ENCODE measurements at places on chromosomes 2 and 18.

DNA sequence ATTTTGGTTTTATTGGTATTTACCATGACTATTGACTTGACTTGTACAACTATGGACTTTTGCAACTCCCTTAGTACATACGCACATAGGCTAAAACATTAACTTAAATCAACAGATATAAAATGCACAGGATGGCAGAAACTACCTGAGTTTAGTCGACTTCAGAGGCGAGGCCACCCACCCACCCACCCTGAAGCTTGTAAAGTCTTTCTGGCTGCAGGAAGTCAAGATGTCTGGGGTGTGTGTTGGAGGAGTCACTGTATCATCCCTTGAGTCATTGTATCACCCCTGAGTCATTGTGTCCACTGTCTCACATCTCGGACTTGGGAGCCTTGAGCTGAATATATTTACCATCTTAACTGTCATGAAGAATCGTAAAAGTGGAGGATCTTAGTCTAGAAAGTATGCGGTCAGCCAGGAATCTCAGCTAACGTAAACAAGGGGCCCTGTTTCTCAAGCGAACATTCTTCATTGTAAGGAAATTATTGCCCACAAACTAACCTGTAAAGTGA, 140.0 kb upstream of the ST6GAL2 start:
- peak; percentile 92 for DNase-seq

DNA sequence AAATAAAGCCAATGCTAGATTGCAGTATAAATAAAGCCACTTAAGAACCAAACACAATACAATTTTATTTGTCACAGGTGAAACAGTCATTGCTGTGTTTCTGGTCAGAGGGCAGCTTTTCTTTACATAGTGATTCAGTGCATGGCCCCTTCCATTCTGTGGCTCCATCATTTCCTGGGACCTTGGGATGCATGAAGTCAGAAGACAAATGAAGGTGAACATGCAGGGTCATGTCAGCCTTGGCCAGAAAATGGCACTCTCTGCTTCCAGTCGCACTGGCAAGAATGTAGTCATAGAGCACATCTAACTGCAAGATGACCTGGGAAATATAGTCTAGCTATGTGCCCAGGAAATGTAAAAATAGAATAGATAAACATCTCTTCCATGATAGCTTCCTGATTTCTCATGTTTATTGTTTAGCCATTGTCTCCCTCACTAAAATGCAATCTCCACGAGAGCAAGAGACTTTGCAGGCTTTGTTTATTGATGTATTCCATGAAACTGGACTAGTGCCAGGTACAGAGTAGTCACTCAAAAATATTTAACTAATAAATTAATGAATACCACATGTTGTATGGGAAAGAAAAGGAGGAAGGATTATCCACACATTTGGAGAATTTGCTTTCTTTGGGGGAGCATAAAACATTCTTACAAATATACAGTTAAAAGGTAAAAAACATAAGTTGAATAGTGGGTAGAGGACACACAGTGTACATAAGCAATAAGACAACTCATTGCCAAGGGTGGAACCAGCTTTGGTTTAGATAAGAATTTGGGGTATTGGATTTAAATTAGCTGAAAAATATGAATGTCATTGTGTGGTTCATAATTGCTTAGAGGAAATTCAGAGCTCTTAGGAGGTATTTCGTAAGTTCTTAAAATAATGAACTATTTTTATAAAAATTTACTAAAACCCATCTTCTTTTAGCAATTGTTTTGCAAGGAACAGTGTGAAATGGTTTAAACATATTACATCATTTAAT, 343.8 kb downstream of the PID1 start:
- peak; percentile 83 for DNase-seq

DNA sequence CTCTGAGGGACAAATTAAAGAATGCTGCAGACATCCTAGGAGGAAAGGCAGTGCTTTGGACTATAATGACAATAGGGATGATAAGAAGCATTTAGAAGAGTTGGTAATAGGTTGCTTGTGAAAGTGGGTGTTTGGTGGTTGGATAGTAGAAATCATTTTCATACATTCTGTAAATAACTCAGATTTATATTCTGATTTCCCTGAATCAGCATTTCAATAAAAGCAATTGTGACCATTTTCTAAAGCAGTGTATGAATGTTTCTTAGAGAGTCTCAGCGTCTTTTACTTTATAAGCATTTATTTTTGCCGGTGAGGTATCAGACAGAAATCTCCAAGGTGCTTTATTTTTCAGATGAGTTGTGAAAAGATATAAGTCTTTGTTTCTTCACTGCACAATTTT, 1099.0 kb upstream of the LRRTM1 start:
- DNase-seq = no peak

DNA sequence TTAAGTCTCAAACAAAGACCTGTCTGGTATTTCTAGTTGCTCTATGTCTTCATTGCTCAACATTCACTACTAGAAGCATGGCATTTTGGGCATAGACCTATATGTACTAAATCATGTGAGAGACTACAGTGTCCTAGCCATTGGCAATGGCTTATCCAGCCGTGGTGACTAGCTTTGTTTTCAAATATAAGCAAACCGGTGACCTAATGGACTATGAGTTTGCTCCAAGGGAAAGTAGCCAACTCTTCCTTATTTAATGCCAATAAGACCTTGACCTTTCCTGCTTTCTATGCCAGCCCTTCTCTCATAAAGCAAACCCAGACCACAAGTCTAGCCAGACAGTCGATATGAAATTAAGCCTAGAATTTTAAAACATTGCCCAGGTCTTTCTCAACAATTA, 113.7 kb upstream of the CREB1 start:
- no peak for DNase-seq

Data from EH (cell line).